ENCODE measurements at places on chromosomes 5 and 9.

DNA sequence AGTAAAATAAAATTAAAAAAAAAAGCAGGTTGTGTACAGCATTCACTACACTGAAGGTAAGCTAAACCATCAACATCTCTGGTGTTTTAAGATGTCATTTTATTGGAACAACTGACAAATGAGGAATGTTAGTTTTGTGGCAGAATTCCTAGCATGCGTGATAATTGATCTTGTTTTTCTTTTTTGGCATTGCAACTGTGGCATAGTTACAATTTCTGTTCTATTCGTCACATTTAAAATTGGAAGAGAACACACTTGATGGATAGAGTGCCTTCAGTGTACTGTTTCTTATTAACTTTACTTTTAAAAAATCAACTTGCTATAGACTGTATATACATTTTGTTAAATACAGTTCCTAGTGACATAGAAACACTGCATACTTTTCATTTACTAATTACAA, 43.6 kb upstream of the TNFSF15 start:
- no peak for DNase-seq

- no peak for DNase-seq
Observed at GRCh38 chr9:110531776-110532175, 47.8 kb downstream of the SVEP1 start.

- no peak for DNase-seq
Observed at GRCh38 chr9:136014924-136015633, 53.9 kb upstream of the UBAC1 start.

GRCh38 chr5:131254741-131255140, 9.1 kb upstream of the CDC42SE2 start:
- DNase-seq, result no peak

DNA sequence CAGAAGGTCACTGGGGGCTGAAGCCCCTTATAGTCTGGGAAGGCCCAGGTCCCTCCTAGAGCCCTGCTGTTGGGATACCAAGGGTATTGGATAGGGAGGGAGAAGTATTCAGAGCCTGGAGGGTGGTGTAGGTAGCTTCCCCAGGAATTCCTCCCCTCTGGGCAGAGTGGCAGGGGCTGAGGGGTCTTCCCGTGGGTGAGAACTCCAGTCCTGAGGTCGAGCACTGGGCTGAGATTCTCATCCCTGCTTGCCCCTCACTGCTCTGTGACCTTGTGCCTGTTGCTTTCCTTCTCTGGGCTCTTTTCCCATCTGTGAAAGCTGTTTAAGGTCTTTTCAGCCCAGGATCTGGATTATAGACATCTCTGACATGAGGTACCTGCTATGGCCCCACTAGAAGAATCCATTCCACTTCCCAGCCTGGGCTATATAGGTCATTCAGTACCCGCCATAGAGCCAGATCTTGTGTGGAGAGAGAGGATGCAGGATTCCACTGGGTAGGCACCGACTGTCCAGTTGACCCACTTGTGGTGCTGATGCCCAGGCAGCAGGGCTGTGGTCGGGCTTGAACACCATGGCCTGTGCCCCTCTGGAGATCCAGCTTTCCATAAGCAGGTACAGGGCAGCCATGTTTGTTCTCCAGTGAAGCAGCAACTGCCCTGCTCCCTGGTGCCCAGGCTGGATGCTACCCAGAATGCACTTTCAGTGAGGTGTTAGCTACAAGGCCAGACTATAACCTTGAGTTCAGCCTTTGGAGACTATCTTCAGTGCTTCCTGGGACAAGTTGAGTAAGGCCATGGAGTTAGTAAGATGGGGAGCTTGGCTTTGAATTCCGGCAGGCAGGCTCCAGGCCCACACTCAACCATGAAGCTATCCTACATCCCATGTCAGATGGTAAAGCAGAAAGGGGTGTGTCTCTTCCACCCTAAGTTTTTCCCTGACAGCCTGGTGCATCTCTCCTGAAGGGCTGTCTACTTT, 60.1 kb downstream of the AMBP start:
- no peak for DNase-seq

GRCh38 chr9:73810585-73811215, 659.0 kb downstream of the ANXA1 start:
- no peak for DNase-seq

GRCh38 chr5:72494623-72495124, 12.5 kb downstream of the ZNF366 start:
- DNase-seq, result no peak

DNA sequence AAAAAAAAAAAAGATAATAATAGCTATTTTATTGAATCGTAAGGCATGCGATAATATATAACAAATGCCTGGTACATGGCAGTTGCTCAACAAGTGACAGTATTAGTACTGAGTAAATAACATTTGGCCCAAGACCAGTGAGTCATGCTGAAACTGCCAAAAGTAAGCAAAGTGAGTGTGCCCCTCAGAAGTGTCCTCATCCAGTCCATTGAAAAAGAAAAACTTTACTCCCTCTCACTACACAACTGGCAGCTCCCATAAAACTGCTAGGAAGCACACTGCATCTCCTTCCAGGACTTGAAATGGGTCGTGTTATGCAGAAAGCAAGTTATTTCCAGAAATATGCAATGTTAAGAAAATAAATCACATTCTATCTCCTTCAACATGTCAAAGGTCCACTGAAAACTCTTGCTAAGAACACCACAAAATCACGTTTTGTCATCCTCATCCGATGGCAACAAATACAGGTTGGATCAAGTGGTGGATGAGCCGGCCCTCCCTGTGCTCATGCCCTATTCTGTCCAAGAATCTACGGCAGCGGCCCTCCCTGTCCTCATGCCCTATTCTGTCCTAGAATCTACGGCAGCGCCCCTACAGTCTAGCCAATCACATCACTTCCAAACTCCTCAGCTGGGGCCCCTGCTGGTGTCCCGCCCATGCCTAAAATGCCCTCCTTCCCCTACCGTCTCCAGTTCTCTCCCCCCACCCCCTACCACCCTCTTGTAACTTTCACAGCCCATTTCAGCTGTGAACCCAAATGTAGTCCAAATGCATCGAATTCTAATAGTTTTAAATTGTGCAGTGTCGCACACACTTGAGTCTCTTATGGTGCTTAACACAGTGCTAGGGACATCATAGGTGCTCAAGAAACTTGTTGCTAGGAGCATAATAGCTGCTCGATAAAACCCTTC, 12.5 kb downstream of the PTCH1 start:
- DNase-seq, result no peak

- DNase-seq, result no peak
Observed at GRCh38 chr9:94714494-94714893, 12.0 kb upstream of the AOPEP start.

DNA sequence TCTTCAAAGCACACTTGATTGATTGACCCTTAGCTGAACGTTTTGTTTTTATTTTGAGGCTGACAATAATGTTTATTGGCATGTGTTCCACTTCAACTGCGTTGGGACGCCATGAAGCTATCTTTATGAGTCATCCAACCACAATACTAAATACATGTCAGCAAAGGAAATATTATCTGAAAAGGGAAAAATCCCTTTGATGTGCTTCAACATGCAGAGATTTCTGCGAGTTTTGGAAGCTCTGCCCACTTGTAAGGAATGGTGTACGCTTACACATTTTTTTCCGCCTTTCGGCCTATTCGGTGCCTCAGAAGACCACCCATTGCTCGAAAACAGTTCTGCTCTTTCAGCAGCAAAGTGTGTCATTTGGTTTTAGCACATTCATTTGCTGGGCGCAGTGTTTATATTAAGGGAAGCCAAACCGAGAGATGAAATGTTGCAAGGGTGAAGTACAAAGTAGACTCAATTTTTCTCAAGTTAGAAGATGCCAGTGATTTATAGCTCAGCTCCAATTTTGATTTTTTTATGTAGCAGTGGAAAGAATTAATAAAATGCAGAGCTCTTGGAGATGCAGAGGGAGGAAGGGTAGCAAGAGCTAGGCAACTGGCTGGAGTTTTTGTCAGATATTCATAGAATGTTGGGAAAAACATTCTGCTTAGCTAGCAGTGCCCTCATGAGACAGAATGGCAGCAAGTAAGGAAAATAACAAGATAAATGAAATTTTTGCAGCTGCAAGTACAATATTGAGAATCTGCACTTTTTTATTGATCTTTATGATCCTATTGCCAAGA, 68.9 kb downstream of the PRDM6 start:
- DNase-seq, result no peak

GRCh38 chr9:89437772-89438171, 60.1 kb downstream of the SEMA4D start:
- no peak for DNase-seq

- no peak for DNase-seq
Observed at GRCh38 chr5:137632716-137633115, 103.2 kb downstream of the KLHL3 start.

DNA sequence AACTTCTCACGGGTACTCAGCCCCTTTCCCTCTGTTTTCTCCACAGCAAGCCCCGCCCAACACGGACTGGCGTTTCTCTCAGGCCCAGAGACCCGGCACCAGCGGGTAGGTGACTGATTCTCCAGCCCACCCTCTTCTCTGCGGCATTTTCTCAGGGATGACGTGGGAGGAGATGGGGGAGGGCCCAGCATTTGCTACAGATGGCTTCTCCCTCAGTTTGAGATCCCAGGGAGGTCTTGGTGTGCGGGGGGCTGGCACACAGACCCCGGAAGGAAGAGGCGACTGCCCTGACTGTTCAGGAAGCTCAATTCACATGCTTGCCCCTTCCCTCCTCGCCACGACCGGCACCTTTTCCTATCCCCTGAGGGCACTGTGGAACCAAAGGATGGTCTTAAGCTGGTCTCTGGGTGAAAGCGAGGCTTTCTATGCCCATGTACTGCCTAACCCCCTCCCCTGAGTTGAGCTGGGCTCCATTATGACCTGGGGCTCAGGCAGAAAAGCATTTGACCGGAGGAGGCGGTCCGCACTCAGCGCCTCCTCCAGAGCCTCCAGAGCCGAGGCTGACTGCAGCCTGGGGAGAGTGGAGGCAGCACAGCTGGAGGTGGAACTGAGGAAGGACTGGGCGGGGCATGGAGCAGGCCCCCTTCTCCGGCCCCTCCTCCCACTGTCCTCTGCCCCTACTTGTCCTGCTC, 6.0 kb downstream of the PCDHGC5 start:
- DNase-seq, result no peak
